ENCODE measurements at places on chromosomes 1 and 21.

DNA sequence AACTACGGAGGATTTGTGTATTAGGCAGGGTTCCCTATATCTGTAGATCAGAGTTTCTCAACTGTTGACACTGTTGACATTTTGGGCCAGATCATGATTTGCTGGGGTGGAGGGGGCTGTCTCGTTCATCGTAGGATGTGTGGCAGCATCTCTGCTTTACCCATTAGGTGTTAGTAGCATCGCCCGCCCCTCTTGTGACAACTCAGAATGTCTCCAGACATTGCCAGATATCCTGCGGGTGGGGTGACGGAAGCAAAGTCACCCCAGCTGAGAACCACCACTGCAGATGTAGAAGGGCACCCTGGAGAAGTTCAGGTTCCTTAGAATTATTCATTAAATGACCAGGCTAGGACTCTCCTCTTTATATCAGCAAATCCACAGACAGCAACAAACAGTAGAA, 125.9 kb downstream of the CLIC6 start:
- no peak for DNase-seq

DNA sequence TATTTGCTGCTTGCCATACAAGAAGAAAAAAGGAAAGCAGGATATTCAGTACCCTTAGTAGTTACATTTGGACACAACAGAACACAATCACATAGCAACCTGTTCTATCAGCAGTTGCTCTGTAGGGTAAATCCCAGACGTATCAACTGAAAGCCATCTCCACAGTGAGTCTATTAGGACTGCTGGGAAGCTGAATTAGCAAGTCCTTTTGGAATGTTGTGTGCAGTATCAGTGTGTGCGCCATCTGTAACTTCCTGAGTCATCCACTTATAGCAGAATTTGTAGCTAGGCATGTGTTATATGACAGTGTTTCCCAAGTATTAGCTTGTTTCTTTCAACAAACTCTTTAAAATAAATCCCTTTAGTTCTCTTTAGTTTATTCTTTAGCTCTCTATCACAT, 21.3 kb downstream of the CCDC30 start:
- DNase-seq: no peak

- DNase-seq: no peak
Observed at GRCh38 chr1:185971688-185972087, 237.5 kb downstream of the HMCN1 start.

GRCh38 chr1:114033961-114034360, 54.7 kb downstream of the OLFML3 start:
- no peak for DNase-seq

DNA sequence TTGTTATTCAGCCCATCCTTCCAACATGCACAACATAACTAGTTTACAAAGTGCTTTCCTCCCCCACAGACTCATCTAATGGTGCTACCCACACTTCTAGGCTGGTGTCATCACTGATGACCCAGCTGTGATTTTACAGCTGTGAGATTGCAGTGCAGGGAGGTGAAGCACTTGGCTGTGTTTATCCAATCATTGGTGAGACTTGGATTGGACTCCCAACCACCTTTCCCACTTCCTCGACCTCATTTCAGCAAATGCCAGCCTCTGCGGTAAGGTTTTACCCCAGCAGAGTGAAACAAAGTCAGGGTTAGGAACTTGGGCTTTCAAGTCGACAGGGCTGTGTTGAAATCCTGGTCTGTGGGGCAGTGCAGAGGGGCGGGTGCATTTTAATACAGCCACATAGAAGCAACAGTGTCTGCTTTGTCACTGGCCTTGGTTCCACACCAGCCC, 22.1 kb downstream of the ECHDC2 start:
- DNase-seq: no peak

- no peak for DNase-seq
Observed at GRCh38 chr1:204196068-204196795, at the start of gene KISS1. TSS of gene KISS1 (minus strand) at chr1:204196491. CDS start at chr1:204192876, 3,615 bp downstream.

GRCh38 chr1:166933633-166934032, 41.7 kb downstream of the ILDR2 start:
- no peak for DNase-seq

DNA sequence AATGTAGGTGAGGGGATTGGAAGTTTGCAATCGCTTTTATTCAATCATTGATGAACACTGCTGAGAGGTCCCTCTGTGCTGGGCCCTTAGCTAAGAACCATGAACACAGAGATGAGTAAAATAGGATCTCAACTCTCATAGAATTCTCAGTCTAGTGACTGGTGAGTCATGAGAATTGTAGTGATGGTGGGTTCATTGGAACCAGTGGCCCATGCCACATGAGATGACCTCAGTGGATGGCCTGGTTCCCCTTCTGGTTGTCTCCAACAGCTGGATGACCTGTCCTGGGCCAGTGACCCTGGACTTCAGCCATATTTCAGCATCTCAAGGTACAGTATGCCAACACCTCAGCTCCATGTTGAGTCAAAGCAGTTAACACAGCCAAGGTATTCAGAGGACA, 21.3 kb upstream of the S100A10 start:
- DNase-seq: no peak

DNA sequence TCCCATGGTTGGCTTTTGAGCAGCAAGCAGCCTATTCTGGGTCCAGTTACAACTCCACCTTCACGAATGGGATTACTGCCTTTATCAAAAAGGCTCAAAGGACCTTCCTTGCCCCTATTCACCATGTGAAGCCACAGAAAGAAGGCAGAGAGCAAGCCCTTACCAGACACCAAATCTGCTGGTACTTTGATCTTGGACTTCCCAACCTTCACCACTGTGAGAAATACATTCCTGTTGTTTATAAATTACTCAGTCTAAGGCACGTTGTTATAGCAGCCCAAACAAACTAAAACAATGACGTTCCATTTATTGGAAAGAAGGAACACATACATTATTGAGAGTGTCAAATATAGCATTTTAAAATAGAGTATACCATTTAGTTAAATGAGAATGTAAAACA, 1557.9 kb downstream of the PLA2G4A start:
- DNase-seq: no peak

GRCh38 chr1:107683683-107684082, 281.3 kb downstream of the VAV3 start:
- no peak for DNase-seq

DNA sequence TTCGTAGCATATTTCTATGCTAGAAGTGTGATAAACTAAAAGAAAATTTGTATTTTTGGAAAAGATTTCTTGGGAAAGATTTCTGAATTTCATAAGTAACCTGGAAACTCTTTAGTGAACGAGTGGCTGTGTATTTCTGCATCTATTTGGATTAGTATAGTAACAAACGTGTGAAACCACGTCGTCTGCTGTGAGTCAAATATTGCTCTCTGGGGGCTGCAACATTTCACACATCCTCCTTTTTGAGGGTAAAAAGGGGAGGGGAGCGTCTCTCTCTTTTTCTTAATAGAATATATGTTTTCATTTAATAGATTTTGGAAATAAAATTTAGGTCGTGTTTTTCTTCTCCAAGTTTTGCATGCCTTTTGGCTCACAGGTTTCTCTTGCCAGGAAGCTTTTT, 44.8 kb downstream of the LHX9 start:
- no peak for DNase-seq

DNA sequence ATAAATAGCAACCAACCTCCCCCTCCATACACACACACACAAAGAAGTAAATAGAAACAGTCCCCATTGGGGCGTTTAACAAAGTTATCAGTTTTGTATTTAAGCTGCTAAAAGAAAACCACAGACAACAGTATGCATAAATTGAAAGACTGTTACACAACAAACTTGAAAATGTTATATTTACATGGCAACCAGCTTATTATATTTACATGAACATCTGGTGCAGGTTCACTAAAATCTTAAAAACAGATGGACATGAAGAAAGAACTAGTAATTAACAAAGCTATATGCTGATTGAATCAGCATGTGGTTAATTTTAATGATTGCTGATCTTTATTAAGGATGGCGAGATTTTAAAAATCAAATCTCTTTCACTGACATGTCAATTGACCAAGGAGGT, 384.7 kb downstream of the LRRIQ3 start:
- no peak for DNase-seq

GRCh38 chr1:82534996-82535395, 734.3 kb downstream of the ADGRL2 start:
- no peak for DNase-seq

DNA sequence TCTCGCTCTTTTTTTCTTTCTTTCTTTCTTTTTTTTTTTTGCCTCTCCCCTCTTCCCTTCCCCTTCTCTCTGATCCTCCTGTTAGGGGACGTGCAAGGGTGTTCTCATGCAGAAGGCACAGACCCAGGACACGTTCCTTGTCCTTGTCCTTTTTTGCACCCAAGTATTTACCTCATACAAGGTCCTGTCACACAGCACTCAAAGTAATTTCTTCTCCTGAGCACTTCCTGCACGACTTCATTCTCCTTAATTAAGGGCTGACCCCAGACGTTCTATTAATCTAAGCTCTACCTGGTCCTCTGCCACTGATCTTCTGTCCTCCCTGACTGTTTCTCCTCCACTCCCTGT, 424 bp upstream of the PCNX2 start:
- DNase-seq: no peak

- no peak for DNase-seq
Observed at GRCh38 chr1:25505656-25506385, 37.6 kb upstream of the LDLRAP1 start.
